ENCODE measurements at places on chromosomes 16 and 17.

DNA sequence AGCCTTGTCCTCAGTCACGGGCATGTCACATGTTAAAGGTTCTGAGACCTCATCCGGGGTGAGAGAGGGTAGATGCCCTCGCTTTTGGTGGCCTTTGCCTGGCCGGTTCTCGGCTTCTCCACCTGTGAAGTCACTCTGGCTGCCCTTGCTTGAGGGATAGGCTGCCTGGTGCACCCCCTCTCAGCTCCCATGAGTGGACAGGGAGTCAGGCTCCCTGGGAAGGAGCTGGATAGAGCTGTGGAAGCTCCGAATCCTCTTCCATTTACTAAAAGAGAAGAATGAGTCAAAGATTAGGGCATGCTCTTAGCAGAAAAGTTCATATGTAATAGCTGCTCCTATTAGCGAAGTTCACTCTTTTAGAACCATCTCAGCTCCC lies 142.0 kb downstream of the IRX3 start:
- DNase-seq: no peak

- DNase-seq: no peak
Measured at GRCh38 chr17:73933164-73933766, 270.2 kb upstream of the RPL38 start.

- no peak for DNase-seq
Measured at GRCh38 chr16:4412854-4413253, 3.5 kb downstream of the CORO7 start.

GRCh38 chr16:72552654-72553053 lies 380.7 kb upstream of the PMFBP1 start:
- DNase-seq: no peak

GRCh38 chr16:23699100-23699499 lies 13.9 kb downstream of the ERN2 start:
- no peak for DNase-seq

DNA sequence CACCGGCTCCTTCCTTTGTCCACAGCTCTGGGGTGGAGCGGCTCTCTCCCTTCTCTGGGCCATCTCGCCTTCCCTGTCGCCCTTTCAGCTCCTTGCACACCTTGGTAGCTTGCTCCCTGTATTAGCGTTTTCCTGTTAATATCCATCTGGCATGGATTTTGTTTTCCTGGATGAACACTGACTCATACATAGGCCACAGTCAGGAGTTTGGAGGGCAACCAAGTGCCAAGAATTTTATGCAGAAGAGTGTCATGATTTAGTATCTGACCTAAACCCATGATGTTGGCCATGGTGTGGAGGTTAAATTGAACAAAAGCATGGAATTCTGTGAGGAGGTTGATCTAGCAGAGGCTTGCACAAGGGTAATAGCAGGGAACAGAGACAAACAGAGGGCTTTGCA lies 180.9 kb downstream of the AIPL1 start:
- no peak for DNase-seq

DNA sequence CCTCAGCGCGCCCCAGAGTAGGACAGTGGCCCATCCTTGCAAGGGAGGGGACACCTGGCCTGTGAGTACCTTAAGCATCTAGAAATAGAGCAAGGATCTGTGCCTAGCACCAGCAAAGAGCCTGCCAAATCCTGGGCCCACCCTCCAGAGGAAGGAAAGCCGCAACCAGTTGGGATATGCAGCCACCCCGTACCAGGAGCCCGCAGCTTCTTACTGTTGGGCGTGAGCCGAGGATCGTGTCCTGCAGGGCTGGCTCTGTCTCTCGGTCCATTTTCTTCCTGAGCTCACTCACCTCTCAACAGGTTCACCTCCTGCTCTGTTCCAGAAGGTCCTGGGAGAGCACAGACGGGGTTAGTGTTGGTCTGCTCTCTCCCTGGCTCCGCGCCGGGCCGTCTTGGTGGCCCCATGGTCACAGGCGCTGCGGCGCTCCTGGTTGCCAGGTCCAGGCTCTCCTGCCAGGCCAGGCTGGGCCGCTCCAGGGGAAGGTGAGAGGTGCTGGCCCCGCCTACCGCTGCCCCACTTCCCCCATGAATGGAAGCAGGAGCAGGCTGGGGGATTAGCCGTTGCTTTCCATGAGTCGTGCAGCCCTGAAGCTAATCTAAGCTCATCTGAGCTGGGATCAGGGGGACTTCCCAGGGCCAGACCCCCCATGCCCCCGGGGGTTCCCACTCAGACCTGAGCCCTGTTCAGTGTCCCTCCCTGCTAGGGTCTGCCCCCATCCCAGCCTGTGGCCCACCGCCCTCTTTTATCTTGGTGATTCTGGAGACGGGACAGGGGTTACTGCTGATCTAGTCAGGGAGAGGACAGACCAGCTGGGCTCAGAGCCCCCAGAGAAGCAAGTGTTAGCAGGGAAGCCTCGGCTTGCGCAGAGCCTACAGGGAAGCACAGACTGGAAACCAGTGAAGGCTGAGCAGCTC lies 12.7 kb downstream of the ENDOV start:
- DNase-seq: no peak

All from stimulated activated CD8-positive, alpha-beta memory T cell treated with anti-CD3 and anti-CD28 coated beads, Interleukin-4, amount 100 ng/mL, for 4 hours (primary cell).